T-helper 17 cell (primary cell): ENCODE measurements at places on chromosomes 2 and 18. TPM values are rescaled to one million over a fixed set of nuclear protein-coding genes. Genes with fewer than 3 reads are reported as not detected.

DNA sequence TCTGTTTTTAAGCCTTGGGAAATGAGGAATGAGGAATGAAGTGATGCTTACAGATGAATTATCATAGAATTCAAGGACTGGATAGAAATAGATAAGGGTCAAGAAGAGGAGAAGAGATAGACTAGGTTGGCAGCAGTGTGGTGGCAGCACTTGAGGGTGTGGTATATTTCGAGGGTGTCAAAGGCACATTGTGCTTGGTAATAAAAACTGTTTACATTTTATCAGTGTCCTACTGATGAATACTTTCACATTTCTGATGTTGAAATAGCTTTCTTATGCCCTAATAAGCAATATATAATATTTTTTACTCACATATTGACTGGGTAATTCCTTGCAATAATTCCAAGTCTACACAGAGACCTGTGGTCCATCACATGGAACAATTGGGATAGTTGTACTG, 3.4 kb downstream of the TFPI start:
- DNase-seq = no peak
- peaks cover 4% of the 10 kb centered on the region for H3K4me1 ChIP-seq
- H3K27ac ChIP-seq = no peak overlapping the region
- no peaks in the 10 kb centered on the region for H3K36me3 ChIP-seq

DNA sequence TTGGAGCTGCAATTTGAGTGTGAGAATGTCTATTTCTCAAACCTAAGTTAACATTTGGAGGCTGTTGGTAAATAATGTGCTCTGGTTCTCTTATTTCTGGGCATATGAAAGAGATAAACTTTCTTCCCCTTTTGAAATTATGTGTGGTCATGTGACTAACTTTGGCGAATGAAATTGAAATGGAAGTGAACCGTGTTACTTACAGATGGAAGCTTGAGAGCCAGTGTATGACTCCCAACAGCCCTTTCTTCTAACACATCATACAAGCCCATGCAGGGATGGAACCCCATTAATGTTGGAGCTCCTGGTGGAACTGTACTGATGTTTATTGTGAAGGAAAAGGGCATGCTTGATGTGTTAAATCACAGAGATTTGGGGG, 725.8 kb downstream of the TSN start:
- no peaks in the 10 kb centered on the region for H3K27me3 ChIP-seq
- no peaks in the 10 kb centered on the region for H3K4me1 ChIP-seq
- no peak for DNase-seq
- no peak overlapping the region for H3K27ac ChIP-seq
- no peak overlapping the region for H3K4me3 ChIP-seq
- no peaks in the 10 kb centered on the region for H3K36me3 ChIP-seq

GRCh38 chr2:165868211-165868610, 74.2 kb upstream of the GALNT3 start:
- H3K4me3 ChIP-seq = no peak overlapping the region
- no peak overlapping the region for H3K27ac ChIP-seq
- no peaks in the 10 kb centered on the region for H3K27me3 ChIP-seq
- peaks cover 2% of the 10 kb centered on the region for H3K4me1 ChIP-seq
- peaks cover 7% of the 10 kb centered on the region for H3K36me3 ChIP-seq

DNA sequence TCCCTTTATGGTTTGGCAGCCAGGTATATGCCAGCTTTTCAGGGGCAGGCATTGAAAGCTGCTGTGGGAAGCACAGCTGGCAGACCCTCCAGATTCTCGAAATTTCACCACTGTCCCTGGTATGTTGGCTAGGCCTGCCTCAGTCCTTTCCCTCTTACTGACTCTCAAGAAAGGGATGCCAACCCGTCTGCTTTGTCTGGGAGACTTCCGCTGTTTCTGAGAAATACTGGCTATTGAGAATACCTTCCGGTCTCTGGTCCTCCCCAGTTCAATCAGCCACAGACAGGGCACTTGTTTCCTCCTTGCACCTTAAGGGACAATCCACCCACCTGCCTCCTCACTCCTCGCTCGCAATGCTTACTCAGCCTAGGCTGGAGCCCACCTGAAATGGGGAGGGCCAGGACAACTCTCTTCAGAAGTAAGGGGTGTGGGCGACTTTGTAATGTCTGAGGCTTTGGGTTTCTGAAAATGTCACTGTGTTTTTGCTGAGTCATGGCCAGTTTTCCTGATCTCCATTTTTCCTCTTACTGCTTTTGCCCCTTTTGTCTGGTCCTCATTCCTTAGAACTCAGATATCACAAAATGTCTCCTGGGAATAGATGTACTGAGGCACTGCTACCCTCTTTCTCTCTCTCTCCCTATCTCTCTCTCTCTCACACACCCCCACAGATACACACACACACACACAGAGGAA, 571.1 kb downstream of the TNS1 start:
- no peaks in the 10 kb centered on the region for H3K27me3 ChIP-seq
- H3K27ac ChIP-seq = no peak overlapping the region
- no peak for DNase-seq
- H3K36me3 ChIP-seq = peaks cover 7% of the 10 kb centered on the region
- H3K4me1 ChIP-seq = no peaks in the 10 kb centered on the region

DNA sequence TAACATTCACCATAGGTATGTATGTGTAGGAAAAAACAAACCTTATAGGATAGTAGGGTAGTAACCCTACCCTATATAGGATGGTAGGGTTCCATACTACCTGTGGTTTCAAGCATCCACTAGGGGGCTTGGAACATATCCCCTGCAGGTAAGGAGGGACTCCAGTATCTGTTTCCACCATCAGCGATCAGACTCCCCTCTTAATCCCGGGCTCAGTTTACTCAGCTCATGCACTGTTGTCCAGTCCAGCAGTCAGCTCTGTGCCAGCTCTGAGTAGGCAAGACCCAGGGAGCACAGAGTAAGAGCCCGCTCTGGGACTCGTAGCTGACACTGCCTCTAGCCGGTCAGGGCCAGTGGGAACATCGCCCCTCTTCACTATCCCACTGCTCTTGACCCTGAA, 61.7 kb downstream of the MEX3C start:
- H3K4me3 ChIP-seq = no peak overlapping the region
- H3K27me3 ChIP-seq = no peaks in the 10 kb centered on the region
- H3K27ac ChIP-seq = no peak overlapping the region
- DNase-seq = no peak
- no peaks in the 10 kb centered on the region for H3K36me3 ChIP-seq
- no peaks in the 10 kb centered on the region for H3K4me1 ChIP-seq

- no peaks in the 10 kb centered on the region for H3K4me1 ChIP-seq
- no peak overlapping the region for H3K4me3 ChIP-seq
- H3K36me3 ChIP-seq = no peaks in the 10 kb centered on the region
- no peaks in the 10 kb centered on the region for H3K27me3 ChIP-seq
Observed at GRCh38 chr2:187526792-187527191, 27.4 kb downstream of the TFPI start.

- no peak overlapping the region for H3K27ac ChIP-seq
- no peak for DNase-seq
- no peak overlapping the region for H3K4me3 ChIP-seq
Observed at GRCh38 chr2:216829533-216829932, 30.3 kb downstream of the TNP1 start.

DNA sequence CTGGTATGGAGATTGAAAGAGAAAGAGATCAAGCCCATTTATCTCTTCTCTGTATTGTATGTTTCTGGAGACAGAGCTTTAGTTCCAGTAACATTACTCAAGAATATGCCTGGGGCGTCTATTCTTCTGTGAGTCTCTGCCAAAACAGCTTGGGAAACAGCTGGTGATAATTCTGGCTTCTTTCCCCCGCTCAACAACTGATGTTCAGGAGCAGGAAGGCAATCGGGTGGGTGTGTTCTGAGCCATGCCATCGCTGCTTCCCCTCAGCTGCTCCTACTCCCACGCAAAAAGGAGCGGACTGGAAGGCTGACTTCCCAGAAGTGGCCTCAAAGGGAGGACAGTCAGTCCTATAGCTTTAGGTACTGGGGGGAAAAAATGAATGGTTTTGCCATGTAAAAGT, 695.1 kb downstream of the PLCL1 start:
- H3K27ac ChIP-seq = no peak overlapping the region
- DNase-seq = no peak
- no peaks in the 10 kb centered on the region for H3K4me1 ChIP-seq
- H3K4me3 ChIP-seq = no peak overlapping the region

- no peaks in the 10 kb centered on the region for H3K36me3 ChIP-seq
- H3K4me1 ChIP-seq = peaks cover 78% of the 10 kb centered on the region
- H3K27me3 ChIP-seq = no peaks in the 10 kb centered on the region
- peak overlapping the region; percentile 78 for H3K4me3 ChIP-seq
- no peak for DNase-seq
Observed at GRCh38 chr2:134235510-134236144, 18.2 kb upstream of the MGAT5 start.

DNA sequence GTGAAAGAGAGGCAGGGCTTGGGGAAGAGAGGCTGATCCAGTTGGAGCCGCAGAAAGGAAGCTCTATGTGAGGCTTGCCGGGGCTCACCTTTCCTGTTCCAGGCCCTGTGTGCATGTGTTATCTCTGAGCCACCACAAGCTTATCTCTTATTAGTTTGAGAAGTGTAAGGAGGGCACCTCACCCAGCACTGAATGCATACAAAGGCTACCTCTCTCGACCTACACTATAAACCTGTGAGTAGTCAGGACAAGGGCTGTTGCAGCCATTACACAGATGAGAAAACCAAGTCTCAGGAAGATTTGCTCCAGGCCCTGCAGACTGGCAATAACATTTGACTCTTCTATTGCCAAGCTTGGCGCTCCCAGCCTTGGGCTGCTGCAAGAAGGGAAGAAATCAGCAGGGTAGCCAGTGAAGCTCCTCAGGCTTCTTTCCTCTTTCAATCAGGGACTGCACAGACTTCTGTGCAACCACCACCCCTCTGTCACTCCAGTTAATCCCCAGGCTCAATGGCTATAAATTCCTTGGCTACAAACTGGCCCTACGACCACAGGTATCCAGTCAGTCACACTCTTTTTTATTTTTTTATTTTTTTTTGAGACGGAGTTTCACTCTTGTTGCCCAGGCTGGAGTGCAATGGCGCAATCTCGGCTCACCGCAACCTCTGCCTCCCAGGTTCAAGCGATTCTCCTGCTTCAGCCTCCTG, 73.8 kb downstream of the CLHC1 start:
- no peaks in the 10 kb centered on the region for H3K36me3 ChIP-seq
- H3K4me1 ChIP-seq = peaks cover 17% of the 10 kb centered on the region
- H3K27me3 ChIP-seq = peaks cover 10% of the 10 kb centered on the region
- no peak overlapping the region for H3K27ac ChIP-seq

DNA sequence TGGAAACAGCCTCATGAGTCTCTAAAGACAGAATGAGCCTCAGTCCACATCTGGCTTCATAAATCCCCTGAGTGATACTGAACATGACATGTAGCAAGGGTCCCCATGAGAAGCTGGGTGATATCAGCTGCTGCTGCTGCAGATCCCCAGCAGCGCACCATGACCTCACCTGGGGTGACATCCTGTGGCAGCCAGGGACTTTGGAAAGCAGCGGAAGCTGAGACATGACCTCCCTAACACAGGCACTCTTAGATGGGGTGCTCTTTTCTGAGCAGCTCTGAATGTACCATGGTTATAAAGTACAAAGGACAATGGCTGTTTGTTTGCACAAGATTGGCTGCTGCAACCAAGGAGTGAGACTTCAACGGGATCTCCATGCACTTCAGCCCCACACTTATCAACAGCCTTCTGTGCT, 74.7 kb upstream of the TMEM200C start:
- DNase-seq = no peak
- peaks cover 3% of the 10 kb centered on the region for H3K4me1 ChIP-seq
- H3K36me3 ChIP-seq = no peaks in the 10 kb centered on the region
- no peak overlapping the region for H3K27ac ChIP-seq
- no peak overlapping the region for H3K4me3 ChIP-seq

GRCh38 chr2:1489486-1489885, 76.2 kb downstream of the TPO start:
- DNase-seq = no peak
- no peaks in the 10 kb centered on the region for H3K36me3 ChIP-seq

GRCh38 chr18:32439802-32440201, 30.9 kb downstream of the GAREM1 start:
- no peak overlapping the region for H3K4me3 ChIP-seq
- H3K27ac ChIP-seq = no peak overlapping the region
- H3K4me1 ChIP-seq = no peaks in the 10 kb centered on the region

- H3K27ac ChIP-seq = no peak overlapping the region
- no peak overlapping the region for H3K4me3 ChIP-seq
- peaks cover 3% of the 10 kb centered on the region for H3K4me1 ChIP-seq
- no peaks in the 10 kb centered on the region for H3K36me3 ChIP-seq
Observed at GRCh38 chr18:12313530-12314245, 5.6 kb downstream of the TUBB6 start.

DNA sequence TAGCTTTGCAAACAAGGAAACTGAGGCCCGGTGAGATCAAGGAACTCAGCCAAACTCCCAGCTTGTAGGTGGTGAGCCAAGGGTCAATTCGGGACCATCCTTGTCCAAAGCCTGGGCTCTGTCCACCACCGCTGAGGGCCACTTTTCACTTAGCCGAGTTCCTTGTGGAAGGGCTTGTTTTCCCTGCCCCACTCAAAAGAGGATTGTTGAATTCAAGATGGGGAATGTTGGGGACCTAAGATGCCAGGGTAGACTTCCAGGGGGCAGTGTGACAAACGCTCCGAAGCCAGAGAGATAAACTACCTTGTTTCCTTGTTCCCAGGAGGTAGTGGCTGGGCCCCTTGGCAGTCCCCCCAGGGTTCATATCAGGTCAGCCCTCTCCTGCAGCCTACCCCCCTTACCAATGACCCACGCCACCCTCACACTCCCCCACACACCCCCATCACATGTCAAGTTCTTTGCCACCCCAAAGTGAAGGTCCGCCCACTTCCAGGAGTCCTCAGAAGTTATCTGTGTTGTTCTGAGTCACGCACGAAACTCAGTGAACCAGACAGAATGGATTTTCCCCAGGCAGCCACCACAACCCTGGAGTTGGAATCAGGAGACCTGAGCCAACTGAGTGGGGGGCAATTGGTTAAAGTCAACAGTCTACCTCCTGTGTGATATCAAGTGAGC, 10.3 kb upstream of the ATOH8 start:
- no peak for DNase-seq
- H3K36me3 ChIP-seq = peaks cover 9% of the 10 kb centered on the region
- H3K27me3 ChIP-seq = peaks cover 86% of the 10 kb centered on the region
- H3K4me1 ChIP-seq = peaks cover under 1% of the 10 kb centered on the region
- H3K4me3 ChIP-seq = no peak overlapping the region

DNA sequence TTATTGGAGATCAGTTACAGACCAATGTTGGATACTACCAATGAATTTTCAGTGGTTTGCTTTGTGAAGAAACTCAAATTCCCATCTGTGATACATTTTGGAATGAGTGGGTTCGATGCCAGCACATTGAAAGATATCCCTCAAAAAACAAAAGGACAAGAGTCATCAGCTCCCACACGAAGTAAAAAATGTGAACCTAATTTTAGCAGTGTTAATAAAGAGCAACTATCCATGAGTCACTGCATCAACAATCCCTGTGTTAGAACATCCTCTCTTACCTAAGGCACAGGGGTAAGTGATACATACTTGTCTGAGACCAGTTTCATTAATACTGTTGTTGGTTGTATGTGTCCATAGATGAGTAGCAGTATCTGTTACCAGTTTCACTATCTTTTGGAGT, 551.8 kb upstream of the SOX11 start:
- DNase-seq = no peak
- no peaks in the 10 kb centered on the region for H3K4me1 ChIP-seq
- H3K4me3 ChIP-seq = no peak overlapping the region
- no peak overlapping the region for H3K27ac ChIP-seq
- H3K27me3 ChIP-seq = no peaks in the 10 kb centered on the region

GRCh38 chr2:170505631-170506275, 209.4 kb upstream of the SP5 start:
- peaks cover 3% of the 10 kb centered on the region for H3K36me3 ChIP-seq
- peaks cover 37% of the 10 kb centered on the region for H3K27me3 ChIP-seq
- no peak overlapping the region for H3K4me3 ChIP-seq
- H3K27ac ChIP-seq = no peak overlapping the region
- no peak for DNase-seq

Gene RAB27B
- total RNA-seq = 3.5 TPM

Gene AAK1
- total RNA-seq = 187 TPM

Gene GPR35
- total RNA-seq = 14.4 TPM

Gene TNFRSF11A
- total RNA-seq = 1.2 TPM

Gene SCN2A
- 0.07 TPM for total RNA-seq
